ENCODE measurements at places on chromosomes 6 and 20.

DNA sequence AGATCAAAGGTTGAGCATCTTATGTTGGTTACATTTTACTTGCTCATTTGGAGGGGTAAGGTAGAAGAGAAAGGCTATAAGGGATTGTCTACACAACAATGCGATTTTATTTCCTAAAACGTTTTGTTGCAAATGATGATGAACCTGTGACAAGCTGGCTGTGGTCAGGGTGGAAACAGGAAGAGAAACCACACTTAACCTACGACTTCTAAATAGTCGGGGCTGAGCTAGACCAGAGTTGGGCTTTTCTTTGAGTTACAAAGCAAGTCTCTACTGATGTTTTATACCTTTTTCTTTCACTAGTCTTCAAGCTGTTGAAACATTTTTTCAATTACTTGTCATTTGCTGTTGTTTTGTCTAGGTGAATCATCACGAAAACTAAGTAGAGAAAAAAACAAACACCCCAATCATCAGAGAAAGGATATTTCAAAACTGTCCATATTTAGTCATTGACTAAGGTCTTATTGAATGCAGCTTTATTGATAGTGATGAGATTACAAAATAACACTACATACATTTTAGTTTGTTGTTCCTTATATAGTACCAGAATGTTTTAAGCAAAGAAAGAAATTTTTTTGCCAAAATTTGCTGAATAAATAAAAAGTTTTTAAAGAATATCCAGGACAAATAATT, 18.0 kb downstream of the KLHL31 start:
- DNase-seq: no peak

DNA sequence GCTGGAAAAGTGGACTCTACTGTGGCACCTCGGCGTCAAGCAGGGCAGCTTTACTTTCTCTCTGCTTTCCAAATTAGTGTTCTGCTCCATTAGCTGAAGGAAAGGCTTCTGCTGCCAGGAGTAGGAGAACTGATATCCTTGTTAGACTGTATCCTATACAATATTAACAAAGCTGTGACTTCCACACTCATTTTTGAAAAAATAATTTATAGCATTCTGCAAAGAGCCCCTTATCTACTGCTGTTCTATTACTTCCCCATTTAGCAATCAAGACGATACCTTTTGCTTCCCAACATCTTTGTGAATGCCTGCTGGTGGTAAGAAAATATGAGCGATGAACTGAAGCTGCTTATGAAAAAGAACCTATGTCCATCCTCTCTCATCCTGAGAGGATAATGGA, 151.1 kb downstream of the UBE3D start:
- DNase-seq: no peak

- DNase-seq: no peak
Measured at GRCh38 chr6:90144396-90144795, 152.2 kb downstream of the BACH2 start.

DNA sequence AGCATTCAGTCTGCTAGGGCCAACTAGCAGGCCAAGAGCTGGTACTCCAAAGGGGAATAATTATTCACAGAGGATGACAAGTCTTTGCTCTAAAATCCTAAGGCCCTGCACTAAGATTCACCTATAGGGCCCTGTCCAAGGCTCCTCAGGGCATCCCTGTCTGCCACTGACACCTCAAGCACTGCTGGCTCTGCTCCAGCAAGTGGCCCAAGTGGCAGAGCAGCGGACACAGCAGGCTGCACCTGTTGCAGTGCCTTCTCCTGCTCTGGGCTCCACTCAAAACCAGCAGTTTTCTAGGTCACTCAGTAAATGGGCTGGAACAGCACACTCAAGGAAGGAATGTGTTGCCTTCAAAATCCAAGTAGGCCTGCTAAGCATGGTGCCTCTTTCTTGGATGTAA, 36.4 kb upstream of the SMOC2 start:
- DNase-seq: no peak

- DNase-seq: no peak
Measured at GRCh38 chr6:43801495-43802181, 31.6 kb downstream of the VEGFA start.

GRCh38 chr6:134146268-134147033, 94.0 kb upstream of the SLC2A12 start:
- DNase-seq: no peak

- DNase-seq: no peak
Measured at GRCh38 chr6:168136622-168137021, 57.6 kb upstream of the FRMD1 start.

DNA sequence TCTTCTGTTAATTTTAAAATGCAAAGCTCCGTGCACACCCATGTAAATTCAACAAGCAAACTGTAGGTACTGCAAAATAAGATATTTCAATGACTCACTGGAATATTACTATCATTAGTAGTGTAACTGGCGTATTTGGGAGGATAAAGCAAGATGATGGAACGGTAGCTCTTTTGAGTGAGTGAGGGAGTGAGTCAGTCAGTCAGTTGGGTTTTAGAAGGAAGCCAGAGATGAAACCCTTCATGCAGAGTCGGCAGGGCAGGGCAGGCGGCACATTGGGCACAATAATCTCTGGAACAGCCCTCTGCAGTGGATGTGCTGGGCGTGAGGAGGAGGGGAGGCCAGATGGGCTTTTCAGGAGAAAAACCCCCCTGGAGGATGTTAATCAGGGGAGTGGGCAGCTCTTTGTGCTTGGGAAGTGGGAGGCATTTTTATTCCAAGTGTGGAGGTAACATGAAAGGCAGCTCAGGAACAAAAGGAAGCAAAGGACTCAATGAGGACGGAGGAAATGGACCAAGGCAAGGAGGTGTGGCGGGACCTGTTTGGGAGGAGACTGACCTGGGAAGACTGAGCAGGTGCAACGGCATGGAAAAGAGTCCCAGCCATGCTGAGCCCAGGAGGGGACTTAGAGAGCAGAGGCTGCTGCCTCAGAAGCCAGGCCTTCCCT, 171.2 kb downstream of the ZDHHC14 start:
- no peak for DNase-seq

- peak; percentile 48 for DNase-seq
Measured at GRCh38 chr6:42694586-42694985, 27.8 kb downstream of the PRPH2 start.

DNA sequence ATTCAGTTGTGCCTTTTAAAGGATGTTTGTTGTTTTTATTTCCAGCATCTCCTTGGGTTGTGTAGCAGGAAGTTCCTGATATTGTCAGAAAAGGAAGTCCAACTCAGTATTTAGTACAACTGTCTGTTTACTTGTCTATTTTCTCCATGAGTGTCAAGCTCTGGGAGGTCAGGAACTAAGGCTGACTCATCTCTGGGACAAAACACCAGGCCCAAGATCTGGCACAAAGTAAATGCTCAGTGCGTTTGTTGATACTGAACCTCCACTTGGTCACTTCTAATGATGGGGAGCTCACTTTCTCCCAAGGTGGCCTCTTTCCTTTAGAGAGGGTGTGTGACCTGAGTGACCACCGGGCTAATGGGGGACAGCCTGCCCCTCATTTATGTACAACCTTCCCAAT, 12.6 kb upstream of the PIGU start:
- no peak for DNase-seq

GRCh38 chr6:102986086-102986485, 1592.6 kb downstream of the GRIK2 start:
- no peak for DNase-seq

- DNase-seq: no peak
Measured at GRCh38 chr6:21722510-21722909, 129.0 kb downstream of the SOX4 start.
